ENCODE measurements at places on chromosomes 5 and 9.

GRCh38 chr9:22084336-22085035, 75.4 kb upstream of the CDKN2B start:
- no peak for DNase-seq

DNA sequence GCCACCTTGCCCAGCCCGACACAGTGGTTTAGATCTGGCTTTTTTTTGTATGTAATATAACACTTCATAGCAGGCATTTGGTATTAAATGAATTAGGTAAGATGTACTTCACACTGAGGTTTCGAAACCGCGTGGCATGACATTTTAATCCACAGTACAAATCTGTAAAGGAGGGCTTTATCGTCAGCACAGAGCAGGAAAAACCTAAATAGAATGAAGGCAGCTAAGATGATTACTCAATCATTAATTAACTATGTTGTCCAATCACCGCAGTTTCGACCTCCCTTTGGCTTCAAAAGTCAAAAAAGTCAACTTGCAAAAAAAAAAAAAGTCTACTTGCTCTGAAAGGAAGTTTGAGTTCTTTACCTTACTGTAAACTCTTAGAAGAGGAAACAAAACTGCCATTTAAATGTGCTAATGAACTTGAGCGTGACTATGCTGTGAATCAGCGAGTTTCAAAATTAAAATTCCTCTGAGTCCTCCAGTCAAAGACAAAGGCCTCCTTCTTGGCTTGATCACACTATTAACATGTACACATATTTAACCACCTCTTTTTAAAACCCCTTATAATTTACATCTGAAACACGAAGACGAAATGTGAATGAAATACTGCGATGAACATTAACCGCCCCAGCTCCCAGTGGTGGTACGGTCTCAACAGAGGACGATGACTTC, 698 bp upstream of the SEC24A start:
- peak; percentile 40 for DNase-seq

- no peak for DNase-seq
These were observed 89.3 kb upstream of the SLIT3 start for GRCh38 chr5:169390265-169390664.

DNA sequence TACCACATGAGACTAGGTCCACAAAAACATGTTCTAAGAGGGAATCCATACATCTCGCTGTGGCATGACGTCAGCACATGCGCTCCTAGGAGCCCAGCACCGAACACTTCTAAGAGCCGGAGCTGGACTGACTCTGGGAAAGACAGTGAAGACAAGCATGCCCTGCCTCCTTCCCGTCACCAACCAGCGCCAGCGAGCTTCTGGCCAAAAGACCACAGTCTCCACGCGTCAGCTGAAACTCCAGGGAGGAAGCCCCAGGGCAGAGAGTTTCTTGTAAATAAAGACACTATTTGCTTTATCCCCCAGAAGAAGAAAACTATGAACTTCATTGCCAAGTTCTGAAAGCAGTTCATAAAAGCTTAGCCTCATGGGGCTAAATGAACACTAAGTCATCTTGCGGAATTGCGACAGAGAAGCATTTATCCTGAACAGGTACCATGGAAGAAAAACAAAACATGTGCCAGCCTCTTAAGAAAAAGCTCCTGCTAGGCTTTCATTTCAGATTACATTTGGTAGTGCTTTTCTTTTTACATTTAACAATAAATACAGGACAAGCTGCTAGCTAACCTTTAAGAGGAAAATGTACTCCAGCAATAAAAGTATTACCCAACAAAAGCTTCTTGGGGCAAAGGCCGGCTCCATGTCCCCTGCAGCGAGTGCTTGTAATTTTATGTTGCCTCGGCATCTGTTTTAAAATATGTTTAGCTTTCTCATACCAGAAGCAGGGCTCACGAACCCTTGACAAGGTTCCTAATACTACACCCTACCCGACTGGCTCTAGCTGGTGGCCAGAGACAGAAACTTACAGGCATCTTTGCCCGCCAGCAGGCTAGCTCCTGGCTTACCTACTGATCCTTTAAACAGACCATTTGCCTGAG, 96.5 kb downstream of the PRRT1B start:
- no peak for DNase-seq

- peak; percentile 88 for DNase-seq
These were observed 867 bp downstream of the SYK start for GRCh38 chr9:90802386-90802985.

- peak; percentile 9 for DNase-seq
These were observed 3.5 kb upstream of the BHMT start for GRCh38 chr5:79108086-79108485.

GRCh38 chr9:102069969-102070368, 331.5 kb upstream of the GRIN3A start:
- no peak for DNase-seq

GRCh38 chr5:133794771-133795415, 173.5 kb downstream of the C5orf15 start:
- DNase-seq: no peak

DNA sequence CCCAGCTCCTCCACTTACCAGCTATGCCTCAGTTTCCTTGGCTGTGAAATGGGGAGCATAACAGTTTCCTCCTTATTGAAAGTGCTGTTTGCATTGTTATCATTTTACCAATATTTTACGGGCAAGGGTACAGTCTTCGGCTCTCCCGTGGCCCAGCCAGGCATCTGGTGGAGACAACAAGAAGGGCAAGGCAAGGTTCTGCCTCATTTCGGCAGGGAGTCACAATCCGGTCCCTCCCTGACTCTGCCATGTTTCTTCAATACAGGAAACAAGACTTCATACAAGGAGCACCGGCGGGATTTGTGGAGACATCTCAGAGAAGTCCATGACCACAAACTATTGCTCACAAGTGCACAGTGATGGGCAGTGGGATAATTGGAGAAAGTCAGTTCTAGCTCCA, 174.0 kb downstream of the FGF18 start:
- DNase-seq: no peak

GRCh38 chr5:124301850-124302249, 444.6 kb downstream of the ZNF608 start:
- DNase-seq: no peak

DNA sequence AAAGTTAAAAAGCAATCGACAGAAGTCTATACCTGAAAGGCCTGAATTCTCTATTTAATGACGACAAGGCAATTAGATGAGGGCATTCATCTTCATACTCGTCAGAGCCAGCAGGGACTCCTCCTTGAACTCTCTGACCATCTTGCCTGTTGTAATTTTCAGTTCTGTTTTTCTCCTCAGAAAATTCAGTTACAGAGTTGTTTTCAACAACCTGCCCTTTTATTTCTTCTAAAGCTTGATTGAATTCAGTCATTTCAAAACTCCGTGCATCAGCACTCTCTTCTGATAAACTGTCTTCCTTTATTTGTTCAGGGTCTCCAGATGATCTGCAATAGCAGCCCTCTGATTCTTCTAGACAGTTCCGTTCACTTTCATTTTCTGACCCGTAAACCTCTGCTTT, 15.6 kb downstream of the RIOK2 start:
- DNase-seq: no peak

- DNase-seq: peak; percentile 77
These were observed 3.7 kb downstream of the CD180 start for GRCh38 chr5:67192719-67193438.

- DNase-seq: no peak
These were observed 41.8 kb downstream of the CAST start for GRCh38 chr5:96703995-96704394.

DNA sequence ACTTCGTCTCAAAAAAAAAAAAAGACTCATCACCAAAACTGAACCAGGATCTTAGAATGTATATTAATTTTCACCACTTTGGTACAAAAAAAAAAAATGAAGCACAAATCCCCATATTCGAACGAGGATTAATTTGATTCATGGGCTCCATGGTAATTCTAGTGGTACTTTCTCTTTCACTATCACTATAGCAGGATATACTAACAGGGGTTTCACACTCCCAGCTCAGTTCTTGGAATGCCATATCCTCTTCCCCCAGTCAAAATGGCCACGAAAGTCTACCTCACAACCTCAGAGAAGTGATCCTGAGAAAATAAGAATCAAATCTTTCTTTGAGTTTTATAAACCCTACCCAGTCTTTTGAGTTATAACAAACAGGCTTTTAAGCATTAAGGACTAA, 235.7 kb downstream of the FBXL17 start:
- DNase-seq: no peak

DNA sequence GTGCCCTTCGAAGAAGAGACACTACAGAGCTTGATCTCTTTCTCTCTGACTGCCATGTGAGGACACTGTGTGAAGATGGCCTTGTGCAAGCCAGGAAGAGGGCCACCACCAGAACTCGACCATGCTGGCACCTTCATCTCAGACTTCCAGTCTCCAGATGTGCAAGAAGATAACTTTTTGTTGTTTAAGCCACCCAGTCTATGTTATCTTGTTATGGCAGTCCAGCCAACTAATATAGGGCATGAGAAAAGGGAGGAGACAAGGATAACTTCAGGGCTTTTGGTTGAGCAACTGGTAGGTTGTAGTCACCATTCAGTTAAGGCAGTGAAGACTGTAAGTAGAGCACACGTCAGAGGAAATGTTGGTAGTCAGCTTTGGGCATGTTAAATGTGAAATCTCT, 515.5 kb downstream of the CSNK1G3 start:
- no peak for DNase-seq

DNA sequence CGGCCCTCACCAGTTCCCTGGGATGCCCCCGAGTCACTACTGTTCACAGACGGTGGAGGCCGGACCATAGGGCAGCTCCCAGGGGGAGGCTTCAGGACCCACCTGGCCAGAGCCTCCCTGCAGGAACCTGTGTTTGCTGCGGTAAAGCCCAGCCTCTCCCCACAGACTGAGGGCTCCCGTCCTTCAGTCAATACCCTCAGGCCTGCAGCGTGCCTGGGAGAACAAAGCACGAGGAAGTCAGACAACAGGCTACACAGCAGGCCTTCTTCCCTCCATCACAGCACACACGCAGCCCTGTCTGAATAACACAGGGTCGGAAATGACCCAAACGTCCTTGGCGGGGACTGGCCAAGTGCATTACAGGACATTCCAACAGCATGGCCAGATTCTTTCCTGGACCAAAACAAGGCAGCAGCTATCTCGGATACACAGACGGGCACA, 34.4 kb downstream of the COL23A1 start:
- DNase-seq: no peak

GRCh38 chr9:127554966-127555839, 56.9 kb upstream of the STXBP1 start:
- DNase-seq: no peak

DNA sequence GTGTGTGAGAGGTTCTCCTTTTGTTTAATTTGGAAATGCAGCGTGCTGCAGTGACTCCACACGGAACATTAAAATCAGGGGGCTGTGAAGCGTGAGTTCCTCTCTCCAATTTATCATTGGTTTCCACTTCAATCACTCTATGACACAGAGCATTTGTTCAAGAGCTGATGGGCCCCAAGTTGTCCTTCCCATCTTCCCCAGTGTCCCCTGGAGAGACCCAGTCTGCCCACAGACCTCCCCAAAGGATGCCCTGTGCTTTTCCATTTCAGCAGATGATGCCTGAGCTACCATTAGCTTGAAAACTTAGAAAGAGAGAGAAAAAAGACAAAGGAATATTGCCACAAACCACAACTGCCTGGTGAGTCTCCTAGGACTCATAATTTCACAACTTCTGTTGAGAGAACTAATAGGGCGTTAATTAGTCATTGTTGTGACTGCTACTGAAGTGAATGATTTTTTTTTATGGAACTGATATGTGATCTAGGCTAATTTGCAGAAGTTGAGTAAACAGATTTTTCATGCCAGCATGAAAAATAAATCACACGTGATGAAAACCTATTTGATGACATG, 772.7 kb downstream of the SEMA5A start:
- no peak for DNase-seq

DNA sequence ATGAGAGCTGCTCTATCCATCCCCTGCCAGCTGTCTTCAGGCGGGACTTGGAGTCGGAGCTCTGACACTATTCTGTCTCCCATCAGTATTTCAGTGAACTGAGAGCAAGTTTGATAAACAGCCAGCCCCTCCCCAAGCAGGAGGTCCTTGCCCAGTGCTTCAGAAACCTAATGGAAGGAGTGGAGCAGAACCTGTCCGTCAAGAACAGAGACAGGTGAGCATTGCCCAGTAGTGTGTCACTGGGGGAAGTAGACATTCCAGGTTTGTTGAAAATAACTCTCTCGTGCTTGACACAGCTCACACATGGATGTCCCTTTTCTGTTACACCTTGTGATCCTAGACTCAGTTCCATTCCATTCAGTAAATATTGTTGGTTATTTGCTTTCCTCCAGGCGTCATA, 13.2 kb upstream of the TLX3 start:
- DNase-seq: no peak

- no peak for DNase-seq
These were observed 98.0 kb upstream of the NR3C1 start for GRCh38 chr5:143501310-143502044.

DNA sequence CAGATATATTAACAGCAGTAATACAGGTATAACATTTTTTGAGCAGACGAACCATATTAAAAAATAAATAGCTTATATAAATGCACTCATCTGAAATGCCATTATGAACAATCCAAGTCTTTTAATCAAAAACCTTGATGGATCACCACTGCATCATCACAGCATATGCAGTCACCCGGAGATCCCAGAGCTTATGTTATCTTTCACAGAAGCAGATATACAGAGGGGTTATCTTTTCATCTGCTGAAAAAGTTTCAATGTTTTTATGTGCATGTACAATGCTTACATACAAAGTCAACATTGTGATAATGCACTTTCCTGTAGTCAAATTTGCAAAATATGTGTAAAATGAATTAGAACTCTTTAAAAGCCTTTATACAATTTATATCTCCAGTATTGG, 211.9 kb downstream of the FBXL7 start:
- no peak for DNase-seq

GRCh38 chr5:14226554-14226953, 83.4 kb downstream of the TRIO start:
- DNase-seq: no peak

GRCh38 chr5:127642949-127643348, 5.9 kb upstream of the CTXN3 start:
- no peak for DNase-seq

- DNase-seq: no peak
These were observed 75.4 kb upstream of the SHB start for GRCh38 chr9:38144421-38144820.

DNA sequence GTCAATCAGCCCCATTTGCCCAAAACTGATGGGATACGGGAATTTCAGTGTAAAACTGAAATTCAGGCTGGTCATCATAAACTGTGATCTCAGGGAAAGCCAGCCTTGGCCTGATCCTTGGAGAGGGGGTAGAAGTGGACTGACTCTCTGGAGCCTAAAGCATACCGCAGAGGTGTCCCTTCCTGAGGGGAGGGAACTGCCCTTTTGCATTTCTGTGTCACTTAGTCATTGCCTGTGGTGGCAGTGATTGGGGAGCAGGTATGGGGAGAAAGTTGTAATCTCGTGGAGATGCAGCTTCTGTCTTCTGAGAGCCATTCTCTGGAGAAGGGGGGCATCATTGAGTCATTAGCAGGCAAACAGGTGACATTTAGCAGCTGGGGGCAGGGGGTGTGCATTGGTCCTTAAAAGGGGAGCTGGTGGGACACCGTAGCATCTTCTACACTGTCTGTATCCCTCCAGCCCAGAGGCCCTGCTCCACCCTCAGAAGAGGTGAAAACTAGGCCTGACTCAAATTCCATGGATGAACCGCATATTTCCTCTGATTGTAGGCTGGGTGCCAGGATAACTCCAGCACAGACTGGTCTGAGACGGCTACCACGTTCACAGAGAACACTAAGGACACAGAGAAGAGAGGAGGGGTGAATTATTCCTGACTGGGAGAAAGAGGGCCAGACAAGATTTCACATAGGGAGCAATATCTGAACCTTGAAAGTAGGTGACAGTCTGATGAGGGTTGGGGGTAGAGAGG, 143.3 kb downstream of the SEC61B start:
- no peak for DNase-seq

- DNase-seq: no peak
These were observed 36.9 kb upstream of the CXCL14 start for GRCh38 chr5:135615581-135616260.

- no peak for DNase-seq
These were observed 22.1 kb downstream of the GOLM1 start for GRCh38 chr9:86077276-86077675.

Measured in suppressor macrophage (primary cell).